Activated CD8-positive, alpha-beta memory T cell treated with anti-CD3 and anti-CD28 coated beads for 1 hour (primary cell): ENCODE measurements at places on chromosomes 6 and 20.

GRCh38 chr20:56516631-56517030 is 7.9 kb upstream of the FAM209A start:
- DNase-seq = no peak

DNA sequence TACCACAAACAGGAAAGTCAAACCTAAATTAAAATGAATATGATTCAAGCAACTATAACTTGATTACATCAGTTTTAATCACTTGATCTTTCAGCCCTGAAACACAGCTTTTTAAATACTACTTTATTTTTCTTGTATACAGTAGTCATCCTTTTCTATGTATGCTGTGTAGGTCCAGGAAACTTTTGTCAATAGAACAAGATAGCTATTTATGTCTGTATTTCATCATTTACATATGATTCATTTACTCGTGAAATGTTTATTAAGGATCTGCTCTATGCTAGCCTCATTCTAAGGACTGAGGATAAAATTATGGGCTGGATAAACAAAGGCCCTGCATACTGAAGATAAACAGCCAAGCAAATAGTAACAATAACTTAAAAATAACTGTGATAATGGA is 930.2 kb downstream of the TFAP2A start:
- no peak for DNase-seq

GRCh38 chr6:111651185-111652034 is 45.7 kb upstream of the TRAF3IP2 start:
- no peak for DNase-seq

GRCh38 chr6:125528621-125529041 is 220.8 kb upstream of the HEY2 start:
- DNase-seq = no peak

DNA sequence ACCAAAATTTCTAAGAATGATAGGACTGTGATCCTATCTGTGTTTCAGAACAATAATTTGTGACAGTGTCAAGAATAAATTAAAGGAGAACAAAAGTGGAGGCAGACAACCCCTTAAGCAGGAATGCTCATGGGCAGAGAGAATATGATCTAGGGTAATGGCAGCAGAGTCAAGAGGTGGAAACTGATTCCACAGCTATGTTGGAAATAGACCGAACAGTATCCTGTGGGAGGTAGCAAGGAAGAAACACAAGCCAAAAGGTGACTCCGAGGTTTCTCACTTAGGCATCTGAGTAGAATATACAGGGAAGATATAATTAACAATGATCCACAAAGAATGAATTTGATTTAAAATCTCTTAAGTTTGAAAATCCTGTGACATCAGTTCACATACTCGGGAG is 100.5 kb downstream of the NRSN1 start:
- DNase-seq = no peak

DNA sequence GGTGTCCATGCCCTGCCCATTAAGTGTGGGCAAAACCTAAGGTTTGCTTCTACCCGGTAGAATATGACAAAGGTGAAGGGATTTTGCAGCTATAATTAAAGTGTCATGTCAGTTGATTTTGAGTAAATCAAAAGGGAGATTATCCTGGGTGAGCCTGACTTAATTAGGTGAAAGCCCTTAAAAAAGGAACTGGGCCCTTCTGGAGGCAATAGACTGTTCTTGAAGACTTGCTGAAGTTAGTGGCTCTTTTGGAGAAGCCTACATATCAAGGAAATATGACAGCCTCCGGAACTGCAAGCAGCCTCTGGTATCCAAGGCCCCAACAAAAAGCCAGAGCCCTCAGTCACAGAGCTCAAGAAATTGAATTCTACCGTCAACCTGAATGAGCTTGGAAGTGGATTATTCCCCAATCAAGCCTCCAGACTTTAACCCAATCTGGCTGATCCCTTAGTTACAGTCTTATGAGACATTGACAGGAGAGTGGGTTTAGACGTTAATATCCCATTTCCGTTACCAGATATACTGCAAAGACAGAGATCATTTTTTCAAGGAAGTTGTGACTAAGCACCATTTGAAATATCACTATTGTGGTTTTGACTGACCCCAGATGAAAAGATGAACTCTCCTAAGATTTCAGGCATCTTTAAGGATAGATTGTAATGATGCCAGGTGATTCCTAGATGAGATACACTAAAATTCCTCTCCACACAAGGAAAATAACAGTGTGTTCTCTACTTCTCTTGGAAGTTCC is 303.4 kb downstream of the PLCB1 start:
- DNase-seq = no peak

GRCh38 chr6:166023273-166023989 is 144.2 kb downstream of the TBXT start:
- no peak for DNase-seq

- no peak for DNase-seq
Measured at GRCh38 chr20:32495949-32496348, 89.2 kb downstream of the NOL4L start.

GRCh38 chr6:5143634-5144311 is 58.6 kb downstream of the PPP1R3G start:
- peak; percentile 67 for DNase-seq

DNA sequence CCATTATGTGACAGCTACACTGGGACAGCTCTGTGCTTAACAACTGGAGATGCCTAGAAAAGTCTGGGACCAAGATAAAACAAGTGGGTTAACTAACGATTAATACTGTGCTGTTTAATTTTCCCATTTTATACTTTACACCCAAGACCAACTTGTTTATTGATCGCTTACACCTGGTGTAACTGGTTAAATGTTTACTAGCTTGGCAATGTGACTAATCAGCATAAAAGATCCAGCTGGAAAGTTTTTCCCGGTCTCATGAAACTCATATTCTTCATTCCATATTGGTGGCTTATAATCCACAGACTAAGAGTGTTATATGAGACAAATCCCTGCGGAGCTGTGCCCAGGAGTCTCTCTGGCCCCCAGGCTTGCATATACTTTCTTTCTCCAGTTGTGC is 101.7 kb upstream of the GJE1 start:
- no peak for DNase-seq

GRCh38 chr20:36728986-36729385 is 16.9 kb downstream of the NDRG3 start:
- no peak for DNase-seq

GRCh38 chr6:1143655-1144054 is 168.2 kb upstream of the FOXQ1 start:
- DNase-seq = no peak
